Bronchus fibroblast of lung (primary cell): ENCODE measurements at places on chromosomes 13 and 19. TPM values are rescaled to one million over a fixed set of nuclear protein-coding genes. Genes with fewer than 3 reads are reported as not detected.

Gene CGB8
- not detected in 2 replicates for total RNA-seq

Gene TEX29
- total RNA-seq = not detected in 2 replicates

Gene ZNF121
- 15.0 and 15.5 TPM in 2 replicates for total RNA-seq

Gene PPP1R12C
- 55.5 and 57.8 TPM in 2 replicates for total RNA-seq

Gene FCHO1
- total RNA-seq = 1.0 and 1.8 TPM in 2 replicates

Gene COG6
- 24.7 and 31.3 TPM in 2 replicates for total RNA-seq

Gene AMH
- total RNA-seq = 0.67 TPM in 1 of 2 replicates, not detected in the other

Gene MYO1F
- total RNA-seq = 0.15 and 1.0 TPM in 2 replicates

Gene FAAP24
- 4.3 and 7.2 TPM in 2 replicates for total RNA-seq

Gene SPACA4
- total RNA-seq = not detected in 2 replicates

Gene ACP7
- 0.34 and 0.45 TPM in 2 replicates for total RNA-seq

Gene GPR12
- not detected in 2 replicates for total RNA-seq

Gene SBSN
- total RNA-seq = 0.15 TPM in 1 of 2 replicates, not detected in the other

Gene ARHGAP33
- 6.5 and 14.1 TPM in 2 replicates for total RNA-seq

Gene PSG4
- total RNA-seq = not detected in 2 replicates

Gene PSPC1
- 29.1 and 36.8 TPM in 2 replicates for total RNA-seq

Gene SULT2A1
- total RNA-seq = not detected in 2 replicates

Gene KLK15
- total RNA-seq = not detected in 2 replicates

Gene SIGLEC8
- total RNA-seq = not detected in 2 replicates

Gene CKM
- 0.15 and 0.17 TPM in 2 replicates for total RNA-seq

Gene ZNF563
- 1.5 and 2.4 TPM in 2 replicates for total RNA-seq

Gene SHANK1
- total RNA-seq = 0.84 and 1.8 TPM in 2 replicates

Gene ZNF615
- 3.3 and 4.5 TPM in 2 replicates for total RNA-seq

Gene AMER2
- not detected in 2 replicates for total RNA-seq

Gene ZGLP1
- 0.59 and 0.67 TPM in 2 replicates for total RNA-seq

Gene MISP
- under 0.01 TPM in 1 of 2 replicates, not detected in the other for total RNA-seq

Gene ZNF587
- 8.5 and 13.4 TPM in 2 replicates for total RNA-seq

Gene ZNF486
- 5.4 and 8.2 TPM in 2 replicates for total RNA-seq

Gene GPR183
- not detected in 2 replicates for total RNA-seq

Gene CGB2
- total RNA-seq = 0.34 TPM in 1 of 2 replicates, not detected in the other

Gene GAPDHS
- not detected in 2 replicates for total RNA-seq

Gene C19orf85
- total RNA-seq = not detected in 2 replicates

Gene ANGPTL8
- not detected in 2 replicates for total RNA-seq

Gene ZNF587B
- 8.0 and 9.6 TPM in 2 replicates for total RNA-seq

Gene KLF1
- total RNA-seq = 0.17 TPM in 1 of 2 replicates, not detected in the other

Gene DIRAS1
- 0.34 and 0.59 TPM in 2 replicates for total RNA-seq

Gene FRY
- total RNA-seq = 1.2 and 1.8 TPM in 2 replicates

Gene TMED1
- total RNA-seq = 48.3 and 52.6 TPM in 2 replicates

Gene ZNF599
- 10.6 and 14.1 TPM in 2 replicates for total RNA-seq

Gene RFPL4AL1
- total RNA-seq = not detected in 2 replicates

Gene ZNF578
- total RNA-seq = 0.74 and 0.84 TPM in 2 replicates

Gene LHB
- 0.45 TPM in 1 of 2 replicates, not detected in the other for total RNA-seq

Gene PLIN5
- not detected in 2 replicates for total RNA-seq

Gene ZNF468
- total RNA-seq = 8.3 and 8.9 TPM in 2 replicates

Gene AP1M2
- total RNA-seq = 2.0 TPM in 1 of 2 replicates, not detected in the other

Gene LILRB1
- total RNA-seq = not detected in 2 replicates

Gene BORCS8
- 18.3 and 24.2 TPM in 2 replicates for total RNA-seq

Gene FUT1
- 0.15 and 0.17 TPM in 2 replicates for total RNA-seq

Gene EBI3
- total RNA-seq = 0.34 TPM in 1 of 2 replicates, not detected in the other

Gene STX10
- total RNA-seq = 81.5 and 91.0 TPM in 2 replicates

Gene RASL11A
- total RNA-seq = 28.1 and 29.8 TPM in 2 replicates

Gene IRGQ
- total RNA-seq = 7.7 and 10.1 TPM in 2 replicates

Gene CABP5
- not detected in 2 replicates for total RNA-seq
